Right cardiac atrium (tissue), 5 donors: ENCODE measurements at places on chromosomes 4 and X.
A peak's percentile ranks its signal among the peaks of the same experiment; 100 is the strongest.

DNA sequence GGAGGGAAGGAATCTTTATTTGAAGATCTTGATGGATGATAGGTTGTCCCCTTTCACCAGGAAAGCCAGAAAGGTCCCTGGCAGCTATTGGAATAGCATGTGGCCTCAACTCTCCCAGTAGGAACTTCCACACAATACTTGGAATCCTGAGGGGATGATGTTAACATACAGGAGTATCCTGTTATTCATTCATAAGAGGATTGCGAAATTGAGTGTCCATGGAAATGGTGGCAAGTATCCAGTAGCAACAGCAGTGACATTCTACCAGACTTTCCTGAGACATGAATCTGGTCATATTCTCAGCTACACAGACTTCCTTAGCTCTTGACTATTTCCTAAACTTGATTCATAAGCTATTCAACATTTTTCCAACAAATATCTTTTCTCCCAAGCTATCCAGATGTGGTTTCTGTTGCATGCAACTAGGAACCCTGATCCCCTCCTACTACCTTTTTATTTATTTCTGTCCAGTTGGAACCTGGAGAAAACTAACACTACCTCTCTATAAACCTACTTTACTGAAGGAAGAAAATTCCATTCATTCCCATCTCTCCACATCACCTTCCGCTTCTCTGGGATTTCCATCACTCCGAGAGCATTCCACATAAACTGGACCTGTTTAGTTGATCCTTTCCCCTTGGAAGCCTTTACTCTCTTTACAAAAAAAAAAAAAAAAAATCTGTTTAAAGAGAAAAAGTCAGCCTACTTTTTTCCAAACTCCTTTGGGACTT lies 101.8 kb downstream of the ANXA5 start:
- peak; percentile 14 for DNase-seq

GRCh38 chr4:69858690-69859089 lies 1.3 kb downstream of the SULT1E1 start:
- no peak for DNase-seq

DNA sequence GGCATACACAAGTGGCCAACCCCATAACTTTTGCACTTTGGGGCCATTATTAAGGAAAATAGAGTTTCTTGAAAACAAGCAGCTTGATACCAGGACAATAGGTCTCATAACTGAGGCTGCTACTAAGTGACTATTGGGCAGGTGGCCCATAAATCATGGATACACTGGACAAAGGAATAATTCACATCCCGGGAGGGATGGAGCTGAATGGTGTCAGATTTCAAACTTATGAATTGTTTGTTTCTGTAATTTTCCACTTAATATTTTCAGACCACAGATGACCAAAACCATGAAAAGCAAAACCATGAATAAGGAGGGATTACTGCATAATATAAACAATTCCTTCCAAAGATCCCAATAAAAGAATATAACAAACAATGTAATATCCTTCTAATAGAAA lies 114.4 kb downstream of the WDFY3 start:
- no peak for DNase-seq

- no peak for DNase-seq
These were observed 333.7 kb downstream of the UNC5C start for GRCh38 chr4:95215043-95215442.

GRCh38 chrX:25112156-25112555 lies 96.4 kb upstream of the ARX start:
- DNase-seq: no peak

DNA sequence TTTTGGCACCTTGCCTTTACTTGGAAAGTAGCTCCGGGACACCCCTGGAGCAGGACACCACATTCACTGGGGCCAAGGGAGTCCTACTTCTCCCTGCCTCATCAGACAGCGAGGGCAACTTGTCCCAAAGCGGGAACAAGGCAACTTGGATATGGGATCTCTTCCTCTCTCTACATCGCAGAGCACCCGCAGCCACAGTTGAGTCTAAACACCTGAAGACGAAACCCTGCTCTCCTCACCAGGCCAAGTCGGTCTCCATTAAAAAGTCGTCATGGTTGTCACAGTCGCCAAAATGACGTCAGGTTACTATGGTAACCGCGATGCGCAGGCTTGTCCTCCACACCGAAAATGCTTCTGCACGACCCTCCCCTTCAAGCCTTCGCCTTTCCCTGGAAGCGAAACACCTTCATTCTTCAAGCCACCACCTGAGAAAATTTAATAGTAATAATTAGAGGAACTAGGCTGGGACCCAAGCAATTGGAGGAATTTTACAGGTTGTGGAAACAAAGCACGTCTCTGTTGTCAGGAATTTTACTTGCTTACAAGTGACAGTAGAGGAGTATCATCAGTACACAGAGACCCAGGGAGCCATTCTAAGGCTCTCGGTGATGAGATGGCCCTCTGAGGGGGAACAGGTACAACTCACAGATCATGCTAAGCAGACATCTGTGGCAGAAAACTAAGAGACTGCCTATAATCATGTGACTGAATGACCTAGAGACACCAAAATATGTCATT lies 30.5 kb upstream of the TCEAL4 start:
- peak; percentile 36 for DNase-seq

DNA sequence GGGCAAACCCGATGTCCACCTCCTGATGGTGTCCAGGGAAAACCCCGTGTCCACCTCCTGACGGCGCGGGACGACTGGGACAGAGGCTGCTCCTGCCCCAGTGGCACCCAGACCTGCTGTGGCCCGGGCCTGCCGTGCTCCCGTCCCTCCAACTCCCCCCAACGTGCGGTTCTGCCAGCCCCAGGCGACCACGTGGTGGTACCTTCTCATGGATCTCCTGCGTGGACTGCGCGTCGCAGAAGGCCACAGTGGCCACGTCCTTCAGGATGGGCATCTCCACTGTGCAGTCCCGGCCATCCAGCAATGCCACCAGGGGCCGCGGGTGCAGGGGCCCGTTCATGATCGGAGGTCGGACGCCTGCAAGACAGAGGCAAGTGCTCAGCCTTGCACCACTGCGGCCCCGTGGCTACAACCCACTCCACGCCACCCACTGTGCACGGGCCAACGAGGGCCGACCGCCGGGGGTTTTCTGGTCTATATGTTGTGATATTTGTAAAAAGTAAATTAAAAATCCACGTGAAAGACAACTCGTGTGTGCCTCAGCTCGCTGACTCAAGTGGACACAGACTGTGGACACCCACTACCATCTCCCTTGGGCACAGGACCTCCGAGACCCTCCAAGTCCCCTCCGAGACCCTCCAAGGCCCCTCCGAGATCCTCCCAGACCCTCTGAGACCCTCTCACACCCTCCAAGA lies 10.8 kb downstream of the CTBP1 start:
- DNase-seq: peak; percentile 53

DNA sequence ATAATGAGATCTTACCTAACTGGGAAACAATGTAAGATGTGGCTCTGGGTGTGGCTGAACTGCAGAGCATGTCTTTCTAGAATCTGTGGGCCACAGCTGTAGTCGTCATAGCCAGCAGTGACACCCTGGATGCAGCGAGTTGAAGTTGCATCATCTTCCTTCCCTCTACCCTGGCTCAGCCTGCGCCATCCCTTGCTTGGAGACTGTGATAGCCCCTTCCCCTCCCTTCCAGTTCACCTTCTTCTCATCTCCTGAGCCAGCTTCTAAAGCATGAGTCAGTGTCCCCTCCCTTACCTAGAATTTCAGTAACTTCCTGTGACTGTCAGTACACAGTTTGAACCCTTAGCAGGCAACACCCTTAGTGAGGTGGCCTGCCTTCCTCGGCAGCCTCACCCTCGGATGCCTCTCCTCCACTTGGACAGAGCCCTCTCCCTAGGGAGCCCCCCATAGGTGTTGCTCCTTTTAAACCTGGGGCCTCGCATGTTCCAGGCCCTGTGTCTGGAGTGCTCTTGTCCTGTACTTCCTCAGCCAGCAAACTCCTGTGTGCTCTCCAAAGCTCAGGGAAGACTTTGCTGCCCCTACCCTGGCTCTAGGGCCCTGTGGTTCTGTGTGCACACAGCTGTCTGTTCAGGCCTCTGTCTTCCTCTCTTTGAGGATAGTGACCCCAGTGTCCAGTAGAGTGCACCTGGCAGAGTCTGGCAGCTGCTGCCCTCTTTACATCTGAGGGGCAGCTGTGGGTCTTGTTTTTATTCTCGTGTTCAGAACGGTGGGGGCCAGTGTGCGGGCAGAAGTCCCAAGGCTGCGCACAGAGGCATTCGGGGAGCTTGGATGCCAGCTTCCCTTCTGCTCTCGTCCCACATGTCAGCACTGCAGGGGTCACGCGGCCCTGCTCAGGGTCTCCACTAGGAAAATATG lies 43.7 kb upstream of the TADA2B start:
- no peak for DNase-seq

GRCh38 chrX:52346174-52347165 lies 22.4 kb upstream of the XAGE2 start:
- no peak for DNase-seq

GRCh38 chr4:17385403-17385802 lies 126.5 kb downstream of the QDPR start:
- no peak for DNase-seq

- no peak for DNase-seq
These were observed 227.0 kb upstream of the RASGEF1B start for GRCh38 chr4:81698538-81699296.

GRCh38 chr4:135927651-135928050 lies 1604.6 kb downstream of the PCDH18 start:
- no peak for DNase-seq

- no peak for DNase-seq
These were observed 40.6 kb downstream of the HADH start for GRCh38 chr4:108030332-108030731.

- no peak for DNase-seq
These were observed 421.9 kb upstream of the DIPK2B start for GRCh38 chrX:45622538-45622937.

DNA sequence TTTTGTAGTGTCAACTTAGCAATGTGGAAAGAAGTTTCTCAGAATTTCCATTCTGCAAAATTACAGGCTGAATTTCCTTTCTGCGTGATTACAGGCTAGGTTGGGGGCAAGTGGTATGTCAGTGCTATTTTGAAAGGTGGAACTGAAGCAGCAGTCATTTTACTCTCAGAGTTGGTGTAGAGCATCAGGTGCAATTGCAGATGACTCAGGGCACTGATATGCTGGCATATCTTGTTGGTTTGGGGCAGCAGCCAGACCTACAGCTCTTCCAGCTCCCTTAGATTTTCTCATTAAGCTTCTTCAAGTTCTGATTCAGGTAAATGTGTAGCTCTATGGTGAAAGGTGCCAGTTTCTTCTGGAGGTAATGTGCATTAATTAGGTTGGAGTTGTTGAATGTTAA lies 930.7 kb upstream of the PCDH10 start:
- DNase-seq: no peak

- DNase-seq: peak; percentile 10
These were observed 344.6 kb upstream of the CTSO start for GRCh38 chr4:156298230-156298629.

DNA sequence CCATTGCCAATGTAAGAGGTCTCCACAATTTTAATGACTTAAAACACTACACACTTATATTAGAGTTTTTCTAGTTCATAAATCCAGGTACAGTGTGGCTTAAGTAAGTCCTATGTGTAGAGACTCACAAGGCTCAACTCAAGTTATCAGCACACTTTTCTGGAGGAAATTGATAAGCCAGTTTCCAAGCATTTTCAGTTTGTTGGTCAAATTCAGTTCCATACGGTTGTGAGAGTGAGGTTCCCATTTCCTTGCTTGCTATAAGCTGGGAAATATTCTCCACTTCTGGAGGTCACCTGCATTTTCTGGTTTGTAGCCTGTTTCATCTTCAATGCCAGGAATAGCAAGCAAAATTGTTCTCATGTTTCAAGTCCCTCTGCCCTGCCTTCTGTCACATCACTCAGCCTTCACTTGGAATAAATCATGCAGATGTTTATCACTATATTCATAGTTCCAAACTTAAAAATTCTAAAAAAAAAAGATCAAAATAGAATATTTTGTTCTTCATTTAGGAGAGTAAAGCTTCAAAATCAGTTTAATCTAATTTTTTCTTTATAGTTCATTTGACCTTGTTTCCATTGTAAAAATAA lies 1137.5 kb upstream of the INTU start:
- no peak for DNase-seq

GRCh38 chr4:3640587-3640962 lies 108.4 kb upstream of the LRPAP1 start:
- DNase-seq: no peak

DNA sequence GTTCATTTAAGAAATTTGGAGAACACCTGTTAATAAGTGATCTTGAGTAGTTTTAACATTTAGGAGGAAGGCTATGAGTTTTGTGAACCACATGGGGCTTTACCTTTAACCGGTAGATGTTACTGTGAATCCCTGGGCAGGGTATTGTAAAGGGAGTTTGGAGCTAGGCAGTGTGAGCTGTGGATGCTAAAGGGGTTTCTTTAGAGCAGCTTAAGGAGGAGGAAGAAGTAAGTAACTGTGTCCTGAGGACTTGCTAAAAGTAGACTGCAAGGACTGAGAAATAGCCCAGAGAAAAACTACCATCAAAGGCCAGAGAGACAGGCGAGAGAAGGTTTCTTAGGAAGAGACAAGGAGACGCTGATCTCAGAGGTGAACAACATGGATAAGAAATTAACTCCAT lies 5.6 kb downstream of the RHOH start:
- no peak for DNase-seq

DNA sequence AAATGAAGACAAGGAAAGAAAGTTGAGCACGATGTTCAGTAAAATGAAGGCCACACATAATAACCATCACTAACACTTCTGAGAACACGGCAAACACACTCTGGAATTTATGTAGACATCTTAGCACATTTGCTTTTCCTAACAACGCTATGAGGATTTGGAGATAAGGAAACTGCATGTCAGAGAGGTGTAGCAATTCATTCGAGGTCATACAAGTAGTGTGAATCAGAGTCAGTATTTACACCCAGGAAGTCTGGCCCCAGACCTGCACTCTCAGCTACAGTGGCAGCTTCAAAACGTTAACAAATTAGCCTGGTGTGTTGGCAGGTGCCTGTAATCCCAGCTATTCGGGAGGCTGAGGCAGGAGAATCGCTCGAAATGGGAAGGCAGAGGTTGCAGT lies 253.4 kb downstream of the PDGFC start:
- DNase-seq: no peak

GRCh38 chrX:39946822-39947221 lies 150.9 kb downstream of the BCOR start:
- DNase-seq: no peak

- peak; percentile 53 for DNase-seq
These were observed 10.2 kb downstream of the NAT8L start for GRCh38 chr4:2069161-2069971.

DNA sequence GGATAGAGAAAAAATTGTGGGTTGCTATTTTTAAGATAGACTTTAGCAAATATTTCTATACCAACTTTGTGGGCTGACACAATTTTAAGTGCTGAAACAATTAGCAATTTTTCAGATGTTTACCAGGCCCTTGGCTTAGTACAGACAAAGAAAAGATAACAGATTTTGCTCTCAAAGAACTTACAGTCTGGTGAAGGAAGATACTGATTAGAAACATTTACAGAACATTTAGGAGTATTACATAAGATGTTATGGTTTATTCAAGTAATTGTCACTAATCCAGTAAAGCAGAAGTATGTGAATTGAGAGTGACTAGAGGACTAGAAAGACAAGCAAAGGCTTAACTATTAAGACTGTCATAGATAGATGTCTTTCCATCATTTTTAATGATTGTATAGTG lies 35.3 kb upstream of the NDUFC1 start:
- DNase-seq: no peak

- DNase-seq: no peak
These were observed 122.1 kb downstream of the FRAS1 start for GRCh38 chr4:78179196-78179595.
